Stimulated activated CD8-positive, alpha-beta memory T cell treated with anti-CD3 and anti-CD28 coated beads, Interleukin-2, amount 100 ng/mL, for 48 hours (primary cell): ENCODE measurements at places on chromosomes 7 and 10.

DNA sequence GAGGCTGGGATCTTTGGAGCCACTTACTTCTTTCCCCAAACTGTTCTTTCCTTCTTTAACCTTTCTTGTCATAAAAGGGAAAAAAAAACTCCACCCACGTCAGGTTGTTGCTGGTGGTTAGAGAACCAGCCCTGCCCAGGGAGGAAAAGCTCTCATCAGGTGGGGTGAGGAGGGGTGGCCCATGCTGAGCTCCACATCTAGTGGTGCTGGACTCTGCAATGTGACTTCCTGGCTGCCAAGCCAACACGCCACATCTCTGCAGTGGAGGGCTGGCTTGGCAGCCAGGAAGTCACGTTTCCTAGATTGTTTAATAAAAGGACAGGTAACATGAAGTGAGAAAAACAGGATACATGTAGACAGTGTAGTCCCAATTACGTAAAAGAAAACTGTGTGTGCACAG lies 37.4 kb downstream of the WIPF3 start:
- no peak for DNase-seq

- DNase-seq = no peak
Observed at GRCh38 chr10:126209451-126209850, 178.8 kb downstream of the ADAM12 start.

GRCh38 chr10:100899171-100899570 lies 13.6 kb upstream of the SLF2 start:
- no peak for DNase-seq

- no peak for DNase-seq
Observed at GRCh38 chr7:129803546-129804081, 149.1 kb downstream of the UBE2H start.

- no peak for DNase-seq
Observed at GRCh38 chr7:80182630-80183276, 48.1 kb downstream of the GNAI1 start.

DNA sequence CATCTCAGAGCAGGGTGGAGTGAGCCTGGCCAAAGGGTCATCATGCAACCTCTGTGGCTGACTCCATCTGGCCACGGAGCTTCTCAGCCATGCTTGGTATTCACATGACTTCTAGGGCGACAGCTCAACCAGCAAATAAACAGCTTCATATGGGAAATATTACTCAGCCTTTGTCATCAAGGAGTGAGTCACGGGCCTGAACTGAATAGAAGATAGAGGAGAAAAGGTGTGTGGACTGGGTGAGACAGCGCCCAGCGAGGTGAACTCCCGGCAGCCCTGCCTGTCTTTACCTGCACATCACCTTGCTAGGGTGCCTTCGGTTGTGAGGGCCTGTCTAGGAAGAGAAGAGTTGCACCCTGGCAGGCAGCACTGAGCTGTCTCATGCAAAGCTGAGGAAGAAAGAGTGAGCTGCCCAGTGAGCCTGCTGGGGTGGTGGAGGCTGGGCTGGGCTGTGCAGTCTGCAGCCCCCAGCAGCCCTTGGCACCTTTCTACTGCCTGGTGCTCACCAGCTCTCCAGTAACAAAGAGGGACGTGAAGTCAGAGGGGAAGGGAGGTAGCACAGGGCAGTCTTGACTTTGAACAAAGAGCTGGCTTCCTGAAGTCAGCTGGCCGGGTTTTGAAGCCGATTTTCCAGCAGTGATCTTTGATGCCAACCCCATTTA lies 114.2 kb downstream of the EGFR start:
- no peak for DNase-seq

- DNase-seq = no peak
Observed at GRCh38 chr10:19518632-19519031, 297.6 kb upstream of the PLXDC2 start.

- DNase-seq = no peak
Observed at GRCh38 chr10:79393924-79394610, 46.8 kb downstream of the PPIF start.

- DNase-seq = no peak
Observed at GRCh38 chr7:24781106-24781505, 23.8 kb upstream of the GSDME start.

DNA sequence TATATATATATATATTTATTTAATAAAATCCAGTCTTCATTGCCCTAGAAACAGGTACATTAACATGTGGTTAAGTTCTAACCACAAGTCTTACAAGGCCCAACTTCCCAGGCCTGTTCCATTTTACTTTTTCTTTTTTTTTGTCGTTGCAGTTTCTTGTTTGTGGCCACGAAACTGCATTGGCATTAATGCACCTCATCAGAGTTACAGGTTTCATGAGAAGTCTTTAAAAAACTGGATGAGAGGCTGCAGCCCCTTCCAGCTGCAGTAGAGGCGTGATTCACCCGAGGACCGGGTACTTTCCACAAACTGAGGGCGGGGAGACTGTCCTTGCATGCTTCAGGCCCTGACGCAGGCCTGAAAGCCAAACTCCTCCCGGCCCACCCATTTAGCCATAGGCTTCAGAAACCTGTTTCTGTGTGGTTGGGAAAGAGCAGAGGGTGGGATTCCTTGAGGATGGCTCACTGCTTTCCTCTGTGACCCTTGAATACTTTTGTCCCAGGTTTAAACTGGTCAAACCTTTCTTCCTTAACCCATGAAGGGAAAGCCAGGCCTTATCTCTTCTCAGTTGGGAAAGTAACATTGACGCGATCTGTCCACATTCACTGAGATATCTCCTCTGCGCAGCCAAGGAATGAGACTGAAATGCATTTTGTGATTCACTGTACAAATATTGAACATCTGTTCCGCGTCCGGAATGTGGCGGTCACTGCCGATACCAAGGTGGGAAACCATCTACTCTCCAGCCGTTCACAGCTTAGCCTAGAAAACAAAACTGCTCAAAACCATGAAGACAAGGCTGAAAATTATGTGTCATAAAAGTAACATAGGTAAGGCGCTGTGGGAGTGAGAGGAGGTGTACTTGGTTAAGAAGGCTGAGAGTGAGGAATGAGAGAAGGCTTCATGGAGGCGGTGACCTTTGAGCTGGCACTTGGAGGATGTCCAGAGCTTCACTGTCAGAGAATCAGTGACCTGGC lies 311.7 kb downstream of the GATA3 start:
- peak; percentile 36 for DNase-seq

- DNase-seq = peak; percentile 65
Observed at GRCh38 chr7:149126662-149127266, 640 bp upstream of the ZNF425 start.

GRCh38 chr7:121020249-121020988 lies 31.9 kb downstream of the CPED1 start:
- no peak for DNase-seq

- DNase-seq = no peak
Observed at GRCh38 chr7:157301610-157302120, 35.1 kb upstream of the DNAJB6 start.

DNA sequence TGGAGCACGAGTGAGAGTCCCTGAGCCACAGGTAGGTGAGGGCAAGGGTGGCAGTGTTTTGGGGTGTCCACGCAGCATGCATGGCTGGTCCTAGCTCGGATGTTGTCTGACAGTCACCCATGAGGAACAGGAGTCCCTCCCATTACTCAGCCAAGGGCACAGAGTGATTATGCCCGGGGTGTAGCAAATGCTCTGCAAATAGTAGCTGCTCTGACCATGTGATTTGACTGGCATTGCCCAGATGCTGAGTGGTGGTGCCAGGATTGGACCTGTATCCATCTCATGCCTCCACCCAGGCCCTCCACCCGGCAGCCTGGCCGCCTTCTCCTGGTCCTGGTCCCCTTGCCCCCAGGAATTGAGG lies 150.8 kb downstream of the GRK5 start:
- no peak for DNase-seq

DNA sequence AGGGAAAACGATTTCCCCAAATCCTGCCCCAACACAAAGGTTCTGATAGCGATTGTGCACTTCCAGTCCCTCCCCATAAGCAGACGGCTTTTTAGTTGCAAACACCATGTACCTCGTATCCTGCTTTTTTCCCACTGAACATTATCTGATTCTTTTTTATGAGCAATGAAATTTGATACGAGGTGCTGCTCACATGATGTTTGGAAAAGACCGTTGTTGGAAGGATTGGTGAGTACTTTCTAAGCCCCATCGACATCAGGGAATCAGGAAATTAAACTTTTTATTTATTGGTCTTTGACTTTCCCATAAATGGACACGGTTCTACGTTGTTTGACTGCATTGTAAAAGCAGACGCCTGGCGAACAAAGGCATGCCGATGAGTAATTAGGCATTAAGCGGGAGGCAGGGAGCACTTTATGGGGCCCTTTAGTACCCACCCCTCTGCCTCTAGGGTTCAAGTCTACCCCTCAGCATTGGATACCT lies 49.4 kb downstream of the TEX36 start:
- no peak for DNase-seq

- no peak for DNase-seq
Observed at GRCh38 chr10:114577133-114577532, 80.9 kb downstream of the ABLIM1 start.

GRCh38 chr7:106721816-106722785 lies 61.1 kb upstream of the CCDC71L start:
- DNase-seq = no peak

- no peak for DNase-seq
Observed at GRCh38 chr7:41107330-41107937, 595.5 kb downstream of the INHBA start.

DNA sequence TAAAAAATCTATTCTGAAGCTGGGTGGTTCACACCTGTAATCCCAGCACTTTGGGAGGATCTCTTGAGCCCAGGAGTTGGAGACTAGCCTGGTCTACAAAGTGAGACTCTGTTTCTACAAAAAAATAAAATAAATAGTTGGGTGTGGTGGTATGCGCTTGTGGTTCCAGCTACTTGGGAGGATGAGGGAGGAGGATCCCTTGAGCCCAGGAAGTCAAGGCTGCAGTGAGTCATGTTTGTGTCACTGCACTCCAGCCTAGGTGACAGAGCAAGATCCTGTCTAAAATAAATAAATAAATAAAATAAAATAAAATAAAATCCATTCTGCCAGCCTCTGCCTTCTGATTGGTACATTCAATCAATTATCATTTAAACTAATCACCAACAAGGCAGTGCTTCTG lies 17.5 kb downstream of the ZNF33A start:
- DNase-seq = no peak

DNA sequence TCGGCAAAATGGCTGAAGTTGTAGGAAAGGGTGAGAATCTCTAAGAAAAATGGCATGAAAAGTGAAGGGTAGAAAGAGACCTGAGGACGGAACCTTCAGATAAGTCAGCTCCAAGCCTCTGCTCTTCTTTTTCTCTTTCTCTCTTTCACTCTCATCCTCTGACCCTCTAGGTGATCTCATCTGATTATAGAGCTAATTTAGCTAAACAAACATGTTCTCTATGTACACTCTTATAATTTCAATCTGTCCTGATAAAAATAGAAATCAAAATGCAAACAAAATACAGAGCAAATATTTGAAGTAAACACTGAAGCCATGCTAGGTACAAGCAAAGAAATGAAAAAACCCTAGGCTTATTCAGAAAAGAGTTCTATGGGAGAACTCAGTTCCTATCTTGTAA lies 14.4 kb upstream of the CUBN start:
- DNase-seq = no peak

DNA sequence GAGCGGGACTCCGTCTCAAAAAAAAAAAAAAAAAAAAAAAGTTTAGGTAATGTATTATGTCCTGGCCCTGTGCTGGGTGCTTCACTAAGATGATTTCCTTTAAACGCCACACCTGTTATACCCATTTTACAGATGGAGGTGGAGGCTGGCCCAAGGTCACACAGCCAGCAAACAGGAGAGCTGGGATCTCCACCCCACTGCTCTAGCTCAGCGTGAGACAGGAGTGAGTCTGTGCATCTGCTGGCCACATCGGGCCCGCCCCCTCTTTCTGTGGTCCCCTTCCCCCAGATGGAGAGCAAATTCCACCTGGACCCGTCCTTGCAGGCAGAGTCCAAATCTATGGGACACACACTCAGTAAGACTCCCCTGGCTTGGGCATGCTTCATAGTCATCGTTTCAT lies 51.0 kb downstream of the LHPP start:
- no peak for DNase-seq

- DNase-seq = no peak
Observed at GRCh38 chr7:54987772-54988171, 31.0 kb upstream of the EGFR start.

DNA sequence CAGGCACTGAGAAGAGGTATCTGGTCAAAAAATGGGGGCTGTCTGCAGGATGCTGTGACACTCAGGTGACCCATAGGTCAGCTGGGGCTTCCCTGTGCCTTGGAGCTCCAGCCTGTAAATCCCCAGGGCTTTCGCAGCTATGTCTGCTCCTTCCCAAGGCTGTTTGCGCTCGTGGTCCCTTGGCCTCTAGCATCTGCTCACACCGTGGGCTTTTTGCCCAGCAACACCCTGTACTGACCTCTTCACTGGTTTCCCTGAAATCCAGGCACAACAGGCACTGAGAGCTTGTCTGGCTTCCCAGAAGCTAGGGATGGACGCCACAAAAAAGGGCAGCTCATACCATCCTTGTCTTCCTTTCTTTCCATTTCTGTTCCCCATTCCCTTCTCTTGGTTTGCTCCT lies 280.3 kb upstream of the HABP2 start:
- no peak for DNase-seq

DNA sequence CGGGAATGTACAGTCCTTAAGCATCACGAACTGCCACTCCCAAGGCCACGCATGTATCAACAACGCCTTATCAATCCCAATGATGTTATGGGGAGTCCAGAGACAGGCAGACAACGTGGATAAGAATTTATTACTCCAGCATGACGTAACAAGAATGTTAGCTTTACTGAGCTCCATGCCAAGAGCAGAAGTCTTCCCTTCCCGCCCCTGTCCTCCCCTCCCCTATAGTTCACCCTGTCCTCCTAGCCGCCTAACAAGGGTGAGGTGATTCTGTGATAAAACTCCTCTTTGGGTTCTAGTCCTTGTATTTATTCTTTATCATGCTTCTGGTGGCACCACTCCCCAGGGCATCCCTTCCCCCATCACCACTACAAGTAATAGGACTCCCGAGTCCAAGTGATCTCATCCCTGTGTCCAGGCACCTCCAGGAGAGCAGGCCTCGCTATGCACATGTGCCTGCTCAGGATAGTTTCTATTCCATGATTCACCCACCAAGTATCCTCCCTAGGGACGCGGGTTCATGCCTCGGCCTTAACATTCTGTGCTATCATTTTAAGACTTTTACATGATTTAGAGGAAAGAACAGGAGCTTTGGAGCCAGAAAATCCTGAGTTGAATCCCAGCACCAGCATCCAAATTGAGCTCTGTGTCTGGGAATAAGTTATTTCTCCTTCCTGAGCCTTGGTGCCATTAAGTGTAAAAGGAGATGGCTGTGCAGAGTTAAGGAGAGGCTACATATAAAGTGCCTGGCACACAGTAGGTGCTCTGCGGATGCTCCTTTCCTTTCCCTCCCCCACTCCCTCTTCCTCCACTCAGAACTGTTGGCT lies 15.4 kb downstream of the GSDME start:
- DNase-seq = no peak

GRCh38 chr10:118957443-118957825 lies 72.1 kb upstream of the NANOS1 start:
- no peak for DNase-seq

- DNase-seq = no peak
Observed at GRCh38 chr7:135299235-135299634, 65.6 kb downstream of the STRA8 start.
